ENCODE measurements at places on chromosomes 7 and 10.

- peak; percentile 16 for DNase-seq
These were observed 214.0 kb upstream of the PRSS1 start for GRCh38 chr7:142535123-142535779.

- no peak for DNase-seq
These were observed 132.2 kb upstream of the FAM20C start for GRCh38 chr7:60017-60675.

DNA sequence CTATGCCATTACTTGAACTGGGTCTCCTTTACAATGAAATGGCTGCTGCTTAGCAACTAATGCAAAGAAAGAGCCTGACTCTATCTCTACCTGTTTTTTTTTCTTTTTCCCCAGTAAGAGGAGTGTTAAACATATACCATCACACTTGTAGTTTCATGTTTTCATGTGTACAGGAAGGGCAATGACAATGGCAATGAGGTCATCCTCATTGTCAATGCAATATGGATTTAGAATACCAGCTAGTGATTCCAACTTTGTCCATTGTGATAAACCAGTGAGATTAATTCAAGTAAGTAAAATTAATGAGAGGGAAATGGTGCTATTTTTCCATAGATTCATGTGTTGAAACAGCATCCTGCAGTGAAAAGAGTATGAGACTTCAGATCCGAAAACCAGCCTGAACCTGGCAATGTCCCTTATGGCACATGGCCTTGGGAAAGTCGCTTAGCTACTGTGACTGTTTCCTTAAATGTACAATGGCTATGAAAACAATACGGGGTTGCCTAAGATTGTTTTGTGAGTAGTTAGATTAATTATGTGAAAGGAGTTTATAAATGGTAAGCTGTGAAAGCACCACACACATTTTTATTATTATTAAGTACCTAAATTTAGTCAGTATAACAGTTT lies 11.2 kb downstream of the DGKI start:
- no peak for DNase-seq

GRCh38 chr7:140557809-140558518 lies 78.7 kb upstream of the MKRN1 start:
- DNase-seq: no peak

GRCh38 chr7:101915000-101915399 lies 97.6 kb downstream of the CUX1 start:
- no peak for DNase-seq

DNA sequence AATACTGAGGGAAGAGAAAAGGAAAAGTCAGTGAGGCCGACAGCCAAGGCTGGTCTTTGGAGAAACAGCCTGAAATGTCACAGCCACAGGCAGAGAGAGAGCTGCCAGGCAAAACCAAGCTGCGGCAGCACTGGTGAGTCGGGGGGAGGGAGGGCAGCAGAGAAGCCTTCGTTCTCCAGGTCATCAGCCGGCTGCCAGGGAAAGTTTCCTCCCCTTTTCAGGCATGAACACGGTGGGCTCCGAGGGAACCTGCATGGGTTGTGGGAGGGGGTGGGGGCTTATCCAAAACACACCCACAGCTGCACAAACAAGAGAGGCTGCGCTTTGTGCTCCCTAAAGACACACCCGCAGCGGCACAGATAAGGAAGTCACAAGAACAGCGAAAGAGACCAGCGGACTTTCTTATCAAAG lies 62.3 kb upstream of the NKX6-2 start:
- no peak for DNase-seq

DNA sequence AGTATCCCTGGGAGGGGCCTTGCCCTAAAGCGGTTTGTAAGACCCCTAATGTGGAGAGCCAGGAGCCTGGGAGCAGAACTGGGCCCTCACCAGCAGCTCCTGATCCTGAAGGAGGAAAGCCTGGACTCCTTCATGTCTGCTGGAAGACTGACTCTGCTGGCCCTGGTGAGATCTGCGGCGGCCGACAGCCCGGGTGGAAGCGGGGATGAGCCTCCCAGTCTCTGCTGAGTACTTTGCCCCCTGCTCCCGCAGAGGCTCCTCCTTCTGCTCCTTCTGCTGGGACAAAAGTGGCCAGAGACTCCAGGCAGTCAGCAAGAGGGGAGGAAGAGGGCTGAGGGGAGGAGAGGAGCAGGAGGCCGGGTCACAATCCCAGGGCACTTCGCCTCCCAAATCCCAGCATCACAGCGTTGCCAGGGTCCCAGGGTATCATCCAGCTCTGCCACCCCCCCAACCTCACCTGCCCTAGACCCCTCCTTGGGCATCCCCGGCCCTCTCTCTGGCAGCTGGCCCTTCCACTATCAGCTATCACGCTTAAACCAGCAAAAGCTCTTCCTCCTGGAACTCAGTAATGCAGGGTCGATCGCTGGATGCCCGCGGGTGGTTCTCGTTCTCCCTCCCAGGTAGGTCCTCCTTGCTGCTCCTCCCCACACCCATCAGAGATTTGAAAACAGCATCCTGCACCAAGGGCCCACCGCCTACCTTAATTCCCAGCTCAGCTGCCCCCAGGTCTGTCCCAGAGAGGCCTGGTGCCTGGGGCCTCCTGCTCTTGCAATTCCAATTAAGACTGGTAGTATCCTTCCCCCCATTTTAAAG lies 7.9 kb downstream of the TBATA start:
- no peak for DNase-seq

DNA sequence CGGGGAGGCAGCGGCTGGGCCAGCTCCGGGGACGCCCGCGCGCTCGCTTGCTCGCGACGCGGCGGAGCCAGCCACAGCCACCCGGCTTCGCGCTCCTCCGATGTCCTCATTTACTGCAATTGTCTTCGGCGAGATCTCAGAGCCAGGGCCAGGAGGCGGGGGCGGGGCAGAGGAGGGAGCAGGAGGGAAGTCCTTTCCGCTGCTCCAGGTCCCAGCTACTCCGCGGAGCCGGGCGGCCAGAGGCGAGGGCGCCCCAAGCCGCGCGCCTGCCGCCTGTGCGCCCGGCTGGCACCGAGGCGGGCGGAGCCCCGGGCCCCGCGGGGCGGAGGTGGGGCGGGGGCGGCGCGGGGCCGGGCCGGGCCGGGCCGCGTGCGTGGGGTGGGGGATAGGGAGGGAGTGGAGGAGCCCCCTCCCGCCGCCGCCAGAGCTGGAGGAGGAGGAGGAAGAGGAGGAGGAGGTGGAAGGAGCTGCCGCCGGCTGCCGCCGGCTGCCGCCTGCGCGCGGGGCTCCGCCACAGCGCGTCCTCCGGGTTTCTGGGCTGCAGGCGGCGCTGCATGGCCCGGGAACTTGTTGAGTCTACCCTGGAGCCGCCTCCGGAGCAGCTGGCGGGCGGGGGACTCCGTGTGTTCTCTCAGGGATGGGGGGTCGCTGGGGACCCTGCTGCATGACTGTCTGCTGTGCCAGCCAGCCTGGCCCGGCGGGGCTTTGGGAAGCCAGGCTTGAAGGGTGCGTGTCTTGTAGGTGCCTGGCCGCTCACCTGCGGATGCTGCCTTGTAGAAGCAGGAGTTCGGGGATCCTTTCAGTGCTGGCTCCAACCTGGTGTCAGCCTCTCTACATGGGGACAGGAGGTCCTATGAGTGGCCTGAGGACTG lies at the start of gene INSYN2A:
TSS of gene INSYN2A (minus strand) at position 310 of the 872 bp plus-strand sequence. CDS start 20,196 bp downstream, outside the sequence.
- DNase-seq: no peak

DNA sequence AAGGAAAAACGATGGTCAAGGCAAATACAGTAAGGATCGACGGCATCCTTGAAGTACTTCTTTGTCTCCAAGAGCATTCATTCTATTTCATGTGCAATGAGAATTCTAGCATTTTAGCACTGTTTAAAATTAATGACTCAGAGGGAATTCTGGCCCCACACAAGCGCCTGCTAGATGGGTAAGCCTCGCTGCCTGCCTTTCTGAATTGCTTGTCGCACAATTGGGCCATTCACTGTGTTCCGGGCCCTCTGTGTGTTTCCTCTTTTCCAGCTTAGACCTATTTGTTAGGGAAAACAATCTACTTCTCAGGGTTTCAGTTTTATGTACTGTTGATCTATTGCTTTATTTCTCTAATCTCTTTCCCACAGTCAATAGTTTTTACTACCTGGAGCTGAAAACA lies 204.7 kb upstream of the ZNF32 start:
- no peak for DNase-seq

- no peak for DNase-seq
These were observed 22.8 kb downstream of the EEPD1 start for GRCh38 chr7:36175886-36176285.

DNA sequence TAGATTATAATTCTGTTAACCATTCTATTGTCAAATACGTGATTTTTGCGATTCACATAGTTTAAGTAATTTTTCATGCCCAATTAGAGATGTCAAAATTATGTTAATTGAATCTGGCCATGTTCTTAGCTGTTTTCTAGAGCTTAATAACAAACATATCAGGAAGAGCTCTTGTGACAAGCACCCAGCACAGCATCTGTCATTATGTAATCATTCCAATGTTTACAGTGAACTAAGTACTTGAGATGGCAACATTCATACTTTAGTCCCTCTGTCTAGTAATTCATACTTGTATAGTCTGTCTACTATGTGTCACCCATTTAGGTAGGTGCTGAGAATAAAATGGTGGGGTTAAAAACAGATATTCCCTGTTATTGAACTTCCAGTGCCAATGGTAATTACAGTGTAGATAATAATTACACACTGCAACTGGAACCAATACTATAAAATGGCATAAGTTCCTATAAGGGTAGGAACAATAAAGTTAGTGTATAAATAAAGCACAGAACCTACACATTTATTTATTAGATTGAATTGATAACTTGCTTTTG lies 55.2 kb downstream of the ZEB1 start:
- DNase-seq: no peak

- DNase-seq: no peak
These were observed 62.6 kb upstream of the HECTD2 start for GRCh38 chr10:91347529-91347928.

- no peak for DNase-seq
These were observed 95.8 kb downstream of the CHST15 start for GRCh38 chr10:123997486-123998196.

DNA sequence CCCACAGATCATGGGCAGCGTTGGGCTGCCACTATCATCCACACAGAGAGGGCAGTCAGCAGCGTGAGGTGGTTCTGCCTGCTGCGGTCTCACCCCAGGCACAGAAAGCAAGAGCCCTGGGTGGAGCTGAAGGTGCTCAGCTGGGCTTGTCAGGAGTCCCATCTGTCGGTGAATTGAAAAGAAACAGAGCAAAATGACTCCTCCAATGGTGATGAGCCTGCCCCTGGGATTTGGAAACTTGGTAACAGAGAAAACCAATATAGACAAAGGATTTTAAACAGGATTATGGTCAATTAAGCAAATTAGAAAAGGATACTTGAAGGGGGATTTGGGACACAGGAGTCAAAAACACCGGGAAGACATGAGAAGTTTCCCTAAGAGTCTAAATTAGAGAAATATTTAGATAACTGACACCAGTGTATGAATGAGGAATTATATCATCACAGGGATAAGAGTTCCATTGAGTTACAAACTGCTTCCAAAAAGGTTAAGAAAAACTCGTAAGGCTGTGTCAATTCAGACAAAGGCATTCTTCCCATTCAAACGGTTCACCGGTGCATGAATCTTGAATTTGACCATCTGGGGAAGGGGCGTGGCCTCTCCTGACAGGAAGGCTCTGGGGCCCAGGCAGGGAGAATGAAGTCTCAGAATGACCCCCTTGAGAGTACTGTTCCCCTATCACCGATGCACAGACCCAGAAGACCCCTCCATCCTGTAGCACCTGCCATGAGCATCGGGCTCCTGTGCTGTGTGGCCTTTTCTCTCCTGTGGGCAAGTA lies 70.0 kb upstream of the PRSS58 start:
- DNase-seq: no peak

DNA sequence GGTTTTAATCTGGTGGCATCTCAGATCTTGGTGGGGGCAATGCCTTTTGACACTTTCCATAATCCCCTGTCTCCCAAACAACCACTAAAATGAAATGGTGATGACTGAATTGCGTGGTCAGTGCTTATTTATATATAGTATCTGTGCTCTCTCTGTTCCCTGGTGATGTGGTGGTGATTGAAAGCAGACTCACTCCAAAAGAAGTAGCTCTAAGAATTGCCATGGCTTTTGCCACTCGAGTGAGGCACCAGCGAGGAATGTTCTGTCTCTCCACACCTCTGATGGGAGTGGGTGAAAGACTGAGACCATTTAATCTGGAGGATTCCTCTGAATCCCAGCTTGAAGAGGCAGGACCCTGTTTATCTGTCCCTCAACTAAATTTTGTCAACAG lies 2.8 kb downstream of the DUSP5 start:
- no peak for DNase-seq

DNA sequence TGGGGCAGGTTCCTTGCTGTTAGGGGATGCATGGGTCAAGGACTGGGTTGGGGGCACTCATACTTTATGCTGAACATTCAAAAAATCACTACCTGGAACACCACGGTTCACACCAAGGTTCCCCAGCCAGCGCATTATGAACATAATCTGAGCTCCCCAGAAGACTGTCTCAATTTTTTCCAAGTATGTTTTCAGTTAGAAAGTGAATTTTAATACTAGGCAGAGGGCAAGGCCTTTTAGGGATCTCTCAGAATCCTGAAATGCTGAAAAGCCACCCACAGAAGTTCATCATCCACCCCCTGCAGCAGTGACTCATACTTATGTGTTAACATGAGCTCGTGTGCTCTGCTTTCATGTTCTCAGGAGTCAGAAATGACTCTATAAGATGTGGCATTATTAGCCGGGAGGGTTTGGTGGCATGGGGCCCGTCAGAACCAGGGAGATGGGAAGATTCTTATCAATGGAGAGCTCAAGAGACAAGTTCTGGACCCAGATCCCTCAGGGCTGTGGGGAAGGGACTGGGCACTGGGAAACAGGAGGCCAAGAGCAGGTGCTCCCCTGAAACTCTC lies 185.2 kb upstream of the ITGB1 start:
- no peak for DNase-seq

DNA sequence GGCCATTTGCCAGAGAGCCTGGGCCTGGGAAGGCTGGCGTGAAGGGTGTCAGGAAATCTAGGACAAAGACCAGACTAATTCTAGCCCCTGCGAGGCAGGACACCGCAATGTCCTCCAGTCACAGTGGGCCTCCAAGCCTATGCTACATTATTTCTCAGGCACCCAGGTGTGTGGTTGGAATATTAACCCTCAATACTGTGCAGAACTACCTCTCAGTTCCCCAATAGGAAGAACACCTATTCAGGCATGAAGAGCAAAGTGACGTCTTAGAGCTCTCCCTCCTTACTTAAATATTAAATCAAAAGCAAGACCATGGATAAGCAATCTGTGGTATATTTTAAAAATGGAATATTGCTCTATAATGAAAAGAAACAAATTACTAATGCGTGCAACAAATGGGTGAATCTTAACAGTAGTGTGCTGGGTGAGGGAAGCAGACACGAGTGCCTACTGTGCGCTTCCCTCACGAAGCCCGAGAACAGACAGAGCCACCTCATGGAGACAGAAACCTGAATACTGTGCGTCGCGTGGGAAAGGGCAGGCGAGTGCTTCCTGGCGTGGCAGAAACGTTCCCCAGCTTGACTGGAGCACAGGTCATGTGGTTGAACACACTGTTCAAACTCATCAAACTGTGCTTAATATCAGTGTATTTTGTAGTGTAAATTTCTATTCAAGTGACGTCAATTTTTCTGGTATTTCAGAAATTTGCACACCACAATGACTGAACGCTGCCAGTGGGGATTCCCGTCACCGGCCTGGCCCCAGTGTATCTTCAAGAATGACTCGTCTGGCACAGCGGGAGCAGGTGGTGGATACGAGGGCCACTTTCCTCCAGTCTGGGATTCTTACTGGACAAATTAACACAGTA lies 15.5 kb upstream of the PTPRN2 start:
- no peak for DNase-seq
